ENCODE measurements at places on chromosomes 12 and 14.

DNA sequence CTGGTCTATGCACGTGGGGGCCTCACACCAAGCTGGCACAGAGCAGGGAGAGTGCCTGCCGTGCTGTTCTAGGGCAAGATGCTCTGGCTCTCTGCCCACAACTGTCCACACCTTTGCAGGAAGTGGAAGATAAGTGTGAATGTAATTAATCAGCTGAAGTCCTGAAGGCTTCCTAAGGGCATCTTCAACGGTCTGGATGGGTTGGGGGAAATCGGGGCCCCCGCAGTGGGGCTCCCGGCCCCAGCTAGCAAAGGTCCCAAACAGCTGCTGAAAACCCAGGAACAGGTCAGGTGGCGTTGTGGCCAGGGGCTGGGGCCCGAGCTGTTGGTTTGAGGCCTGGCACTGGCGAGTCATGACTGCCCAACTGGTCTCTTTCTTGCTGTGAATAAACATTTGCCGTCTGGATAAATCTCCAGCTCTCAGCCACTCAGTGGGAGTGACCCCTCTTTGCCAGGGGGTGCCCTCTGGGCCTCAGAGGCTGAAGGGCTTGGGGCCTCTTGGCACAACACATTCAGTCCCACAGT is 6.7 kb upstream of the SLC25A29 start:
- DNase-seq = no peak

- DNase-seq = no peak
Observed at GRCh38 chr12:122614839-122615238, 87.8 kb downstream of the KNTC1 start.

GRCh38 chr12:111451649-111452129 is 46.0 kb downstream of the SH2B3 start:
- DNase-seq = no peak

- DNase-seq = no peak
Observed at GRCh38 chr12:71300772-71301675, 138.6 kb upstream of the LGR5 start.

DNA sequence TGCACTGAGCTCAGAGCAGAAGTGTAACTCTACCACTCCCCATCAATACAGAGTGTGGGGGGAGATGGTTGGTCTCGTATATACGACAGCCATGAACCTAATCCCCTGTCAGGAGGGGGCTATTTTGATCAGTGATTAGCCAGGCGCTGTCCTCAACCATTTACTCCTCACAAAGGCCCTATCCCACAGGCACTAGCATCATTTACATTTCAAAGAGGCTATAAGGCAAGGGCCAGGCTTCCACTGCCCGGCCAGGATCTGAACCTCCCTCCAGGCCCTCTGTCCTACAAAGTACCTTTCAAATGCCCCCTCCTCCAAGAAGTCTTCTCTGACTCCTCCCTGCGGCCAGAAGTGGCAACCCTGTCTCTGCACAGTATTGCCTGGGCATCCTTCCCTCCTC is 74.7 kb downstream of the ITPK1 start:
- DNase-seq = no peak

DNA sequence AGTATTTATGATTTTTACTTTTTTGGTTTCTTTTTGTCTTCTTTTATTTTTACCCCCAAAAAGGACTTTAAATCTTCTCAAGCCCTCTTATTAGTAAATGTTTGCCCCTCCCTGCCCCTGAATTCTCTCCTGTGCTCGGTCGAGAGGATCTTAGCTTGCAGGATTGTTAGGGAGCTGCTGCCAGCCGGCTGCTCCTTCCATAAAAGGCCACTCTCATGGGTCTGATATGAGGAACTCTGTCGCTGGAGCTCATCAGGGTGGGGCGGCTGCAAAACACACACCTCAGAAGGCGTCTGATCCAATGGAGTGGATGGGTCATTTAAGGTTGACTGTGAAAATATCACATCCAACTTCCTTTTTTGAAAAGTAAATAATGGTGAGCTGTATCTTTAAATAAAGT is 8.5 kb downstream of the LTBR start:
- no peak for DNase-seq

GRCh38 chr12:41019461-41019860 is 168.7 kb upstream of the PDZRN4 start:
- DNase-seq = no peak

DNA sequence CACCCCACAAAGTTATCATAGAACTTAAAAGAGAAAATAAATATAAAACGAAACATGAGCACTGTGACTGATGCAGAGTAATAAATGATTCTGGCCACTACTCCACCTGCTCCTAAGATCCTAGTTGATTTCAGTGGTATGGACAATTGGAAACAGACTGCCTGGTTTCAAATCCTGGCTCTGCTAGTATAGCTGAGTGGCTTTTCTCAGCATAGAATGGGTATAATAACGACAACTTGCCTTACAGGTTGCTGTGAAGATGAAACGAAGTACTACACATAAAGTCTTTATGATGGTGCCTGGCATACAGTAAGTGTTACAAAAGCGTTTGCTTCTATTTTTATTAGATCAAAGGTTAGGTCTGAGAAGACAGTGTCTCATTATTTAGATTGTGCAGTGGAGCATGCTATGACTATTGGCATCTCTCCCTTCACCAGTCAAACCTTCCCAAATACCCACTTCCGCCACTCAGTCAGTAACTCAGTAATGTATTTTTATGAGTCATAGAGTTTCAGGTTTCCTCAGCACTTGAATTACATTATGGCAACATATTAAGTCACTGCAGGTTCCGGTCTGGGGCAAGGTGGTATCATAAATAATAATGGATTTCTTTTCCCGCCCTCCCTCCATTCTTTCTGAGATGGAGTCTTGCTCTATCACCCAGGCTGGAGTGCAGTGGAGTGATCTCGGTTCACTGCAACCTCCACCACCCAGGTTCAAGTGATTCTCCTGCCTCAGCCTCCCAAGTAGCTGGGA is 29.7 kb upstream of the NR2C1 start:
- no peak for DNase-seq

- DNase-seq = no peak
Observed at GRCh38 chr12:22042976-22043669, 2.9 kb upstream of the CMAS start.

DNA sequence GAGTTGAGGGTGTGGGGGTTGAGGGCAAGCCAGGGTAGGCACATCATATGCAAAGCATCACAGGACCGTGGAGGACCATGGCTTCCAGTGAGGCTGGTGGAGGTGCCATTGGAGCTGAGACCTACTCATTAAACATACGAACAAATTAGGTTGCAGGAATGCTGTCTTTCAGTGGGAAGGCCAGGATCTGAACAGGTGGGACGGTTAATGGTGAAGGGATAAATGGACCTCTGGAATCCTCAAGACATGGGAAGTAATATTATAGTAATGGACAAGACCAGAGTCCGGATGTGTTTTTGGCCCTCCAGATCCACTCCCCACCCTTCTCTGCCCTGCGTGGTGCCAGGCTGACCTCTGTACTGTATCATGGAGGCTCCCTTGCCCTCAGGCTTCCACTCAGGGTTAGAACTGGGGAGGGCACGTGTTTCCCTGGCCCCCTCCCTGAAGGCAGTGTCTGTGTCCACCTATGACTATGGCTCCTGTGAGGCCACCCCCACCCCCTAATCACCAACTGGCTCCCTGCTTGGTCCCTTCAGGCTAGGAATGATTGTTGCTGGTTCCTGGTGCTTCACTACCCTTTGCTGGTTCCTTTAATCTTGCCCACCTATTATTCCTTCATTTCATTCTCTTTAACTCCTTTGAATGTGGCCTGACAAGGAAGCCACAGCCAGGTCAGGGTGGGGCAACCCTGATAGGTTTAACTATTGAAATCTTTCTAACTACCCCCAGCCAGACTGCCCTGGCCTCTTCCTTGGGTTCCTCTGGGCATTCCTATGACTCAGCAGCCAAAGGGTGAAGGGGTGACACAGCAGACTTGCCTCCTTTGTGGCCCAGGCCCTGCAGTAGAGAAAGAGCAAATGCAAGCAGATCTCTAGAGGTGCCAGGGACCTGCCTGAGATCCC is 10.7 kb downstream of the DHRS2 start:
- no peak for DNase-seq

DNA sequence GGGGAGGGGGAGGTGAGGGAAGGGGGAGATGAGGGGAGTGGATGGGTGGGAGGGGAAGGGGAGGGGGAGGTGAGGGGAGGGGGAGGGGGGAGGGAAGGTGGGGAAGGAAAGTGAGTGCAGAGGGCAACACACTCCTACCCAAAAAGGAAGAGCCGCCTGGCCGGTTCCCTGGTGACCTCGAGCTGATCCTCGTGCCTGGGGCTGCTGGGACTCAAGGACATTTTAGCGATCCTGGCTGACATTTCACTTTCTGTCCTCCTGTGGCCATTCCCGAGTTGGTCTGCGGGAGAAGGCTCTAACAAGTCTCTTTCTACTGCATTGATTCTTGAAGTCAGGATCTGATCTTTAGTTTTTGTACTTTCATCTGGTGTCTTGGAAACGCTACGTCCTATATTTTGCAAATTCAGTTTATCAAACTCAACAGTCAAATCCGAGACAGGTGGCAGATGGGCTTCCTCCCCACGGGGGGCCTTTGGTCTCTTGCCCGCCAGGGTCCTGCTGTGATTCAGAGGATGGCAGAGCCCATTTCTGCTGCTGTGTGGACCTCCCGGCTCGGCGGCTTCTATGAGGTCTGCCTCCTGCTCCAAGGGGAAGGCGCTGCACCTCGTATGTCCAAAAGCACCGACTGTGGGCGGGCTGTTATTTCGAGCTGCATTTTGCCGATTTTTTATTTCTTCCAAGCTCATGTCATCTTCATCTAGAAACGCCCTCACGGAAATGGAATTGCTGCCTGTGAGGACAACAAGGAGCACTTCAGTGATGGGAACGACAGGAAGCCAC is 19.1 kb downstream of the PGAM5 start:
- no peak for DNase-seq

DNA sequence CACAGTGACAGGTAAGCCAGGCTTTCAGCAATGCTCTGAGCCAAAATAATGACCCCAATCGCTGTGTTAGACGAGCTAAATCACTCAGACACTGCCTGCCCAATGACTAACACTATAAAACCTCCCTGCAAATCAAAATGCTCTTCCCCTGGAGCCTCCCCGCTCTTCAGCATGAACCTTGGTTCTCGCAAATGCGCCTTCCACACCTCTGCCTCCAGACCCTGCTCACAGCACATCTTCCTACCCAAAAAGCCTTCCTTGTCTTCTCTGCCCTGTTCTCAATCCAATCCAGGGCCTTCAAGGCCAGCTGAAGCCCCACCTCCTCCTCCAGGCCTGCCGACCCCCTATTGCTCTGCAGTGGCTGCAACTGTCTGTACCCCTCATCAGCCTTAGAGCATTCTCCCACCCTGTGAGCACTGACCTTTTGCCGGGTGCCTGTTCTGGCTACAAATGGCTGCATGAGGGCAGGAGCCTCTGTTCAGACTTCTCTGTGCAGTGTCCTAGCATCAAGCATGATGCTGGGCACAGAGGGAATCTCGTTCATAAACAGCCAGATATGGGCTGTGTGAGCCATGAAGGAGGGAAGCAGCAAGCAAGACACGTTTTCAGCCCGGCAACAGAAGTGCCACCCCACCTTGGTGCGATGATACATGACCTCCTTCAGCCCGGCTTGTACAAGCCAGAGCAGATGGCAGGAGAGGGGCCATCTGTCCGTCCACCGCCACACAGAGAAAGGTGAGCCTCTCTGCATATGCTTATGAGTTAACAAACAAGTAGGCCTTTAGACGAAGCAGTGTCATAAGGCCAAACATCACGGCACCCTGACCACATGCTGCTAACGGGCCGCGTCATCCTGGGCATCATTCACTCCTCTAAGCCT is 64.5 kb upstream of the DDX11 start:
- DNase-seq = no peak

- DNase-seq = no peak
Observed at GRCh38 chr12:132488127-132489077, 1.5 kb upstream of the FBRSL1 start.

DNA sequence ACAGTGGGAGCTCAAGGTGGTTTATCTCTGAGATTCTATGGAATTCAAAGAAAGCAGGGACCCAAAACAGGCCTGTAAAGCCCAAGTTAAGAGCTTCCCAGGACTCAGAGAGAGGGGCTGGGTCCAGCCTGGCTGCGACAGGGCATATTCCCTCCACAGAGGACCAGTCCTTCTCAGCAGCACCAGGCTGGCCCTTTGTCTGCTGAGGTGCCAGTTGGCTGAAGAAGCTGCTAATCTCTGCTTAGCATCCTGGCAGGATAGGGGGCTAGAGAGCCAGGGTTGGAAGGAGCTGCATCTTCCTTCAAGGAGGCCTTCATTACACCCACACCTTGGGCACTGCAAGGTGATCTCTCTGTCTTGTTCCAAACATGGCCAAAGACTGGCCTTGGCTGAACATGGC is 68.3 kb upstream of the TUNAR start:
- DNase-seq = no peak

GRCh38 chr14:105150368-105151083 is 18.1 kb downstream of the JAG2 start:
- DNase-seq = no peak

- DNase-seq = no peak
Observed at GRCh38 chr12:91273560-91273959, 90.9 kb upstream of the DCN start.

DNA sequence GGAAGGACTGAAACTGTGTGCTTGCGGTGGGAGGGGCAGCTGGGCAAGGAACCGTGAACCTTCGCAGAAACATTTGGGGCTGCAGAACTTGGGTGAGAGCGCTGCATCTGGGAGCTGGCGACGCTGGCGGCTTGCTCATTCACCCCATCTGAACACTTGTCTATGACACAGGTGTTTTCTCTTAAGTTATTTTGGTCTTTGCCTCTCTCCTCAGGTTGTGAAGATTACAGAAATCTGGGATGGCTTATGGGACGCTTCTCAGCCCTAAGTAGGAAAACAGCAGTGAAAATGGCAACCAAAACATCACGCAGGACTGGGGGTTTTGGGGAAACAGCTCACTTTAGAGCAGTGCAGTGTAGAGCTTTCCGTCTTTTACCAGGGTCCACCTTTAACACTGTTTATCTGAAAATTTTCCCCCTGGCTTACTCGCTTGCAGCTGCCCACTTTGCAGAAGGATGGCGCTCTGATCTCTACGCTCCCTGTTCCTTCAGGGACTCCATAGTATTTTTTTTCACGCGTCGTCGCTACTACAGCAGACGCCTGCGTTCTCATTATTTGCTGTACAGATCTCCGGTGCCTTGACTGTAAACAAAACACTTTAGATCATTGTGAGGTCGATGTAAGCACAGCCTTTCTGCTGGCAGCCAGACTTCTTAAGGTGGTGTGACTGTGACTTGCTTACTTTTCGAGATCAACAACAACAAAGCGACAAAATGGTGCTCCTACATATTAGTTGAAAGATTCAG is 2.7 kb upstream of the CDKN1B start:
- DNase-seq = no peak

DNA sequence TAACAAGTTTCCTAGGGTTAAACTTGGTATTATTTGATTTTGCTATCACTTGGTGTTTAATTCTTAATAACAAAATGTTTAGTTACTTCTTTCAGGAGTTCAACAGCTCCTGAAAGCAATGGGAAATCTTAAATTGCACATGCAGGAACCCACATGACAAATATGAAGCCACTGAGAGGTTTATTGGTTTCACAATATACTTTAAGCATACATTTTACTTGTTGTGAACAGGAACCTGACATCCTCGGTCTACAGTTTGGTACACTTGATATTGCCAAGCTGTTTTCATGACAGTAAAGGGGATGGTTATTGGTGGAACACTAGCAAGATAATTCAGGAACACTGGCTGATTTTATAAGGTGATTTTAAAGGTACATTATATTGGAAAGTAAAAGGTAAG is 46.2 kb downstream of the SLC38A1 start:
- no peak for DNase-seq
